ENCODE measurements at places on chromosomes 16 and 17.
A peak's percentile ranks its signal among the peaks of the same experiment; 100 is the strongest.

DNA sequence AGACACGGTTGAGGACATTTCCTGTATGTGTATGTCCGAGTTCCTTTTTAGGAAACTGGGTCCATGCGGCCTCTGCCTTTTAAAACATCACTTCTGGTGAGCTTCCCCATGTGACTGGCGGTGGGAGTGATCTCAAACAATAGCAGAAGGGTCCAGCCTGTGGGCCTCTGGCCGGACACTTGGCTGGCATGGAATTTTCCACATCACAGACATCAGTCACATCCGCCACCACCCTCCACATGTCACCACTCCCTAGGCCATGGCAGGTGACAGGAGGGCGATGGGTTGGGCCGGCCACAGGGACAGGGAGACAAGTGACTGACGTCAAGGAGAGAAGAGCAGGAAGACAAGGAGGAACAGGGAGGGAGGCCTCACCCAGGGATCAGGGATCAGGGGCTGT is 83.7 kb downstream of the DNAH17 start:
- no peak for DNase-seq

DNA sequence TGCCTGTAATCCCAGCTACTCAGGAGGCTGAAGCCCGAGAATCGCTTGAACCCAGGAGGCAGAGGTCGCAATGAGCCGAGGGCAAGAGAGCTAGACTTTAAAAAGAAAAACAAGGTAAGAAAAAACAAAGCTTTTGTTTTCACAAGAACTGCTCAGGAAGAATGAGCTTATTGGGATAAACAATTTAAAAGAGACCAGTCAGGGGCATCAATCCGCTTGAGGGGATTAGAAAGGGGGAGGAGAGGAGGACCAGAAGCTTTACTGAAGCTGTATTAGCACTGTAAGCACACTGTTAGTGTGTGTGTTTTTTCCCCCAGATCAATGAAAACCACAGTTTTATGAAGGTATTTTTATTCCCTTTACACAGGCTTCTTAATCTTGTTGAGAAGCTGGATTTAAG is 8.8 kb downstream of the TMEM170A start:
- no peak for DNase-seq

DNA sequence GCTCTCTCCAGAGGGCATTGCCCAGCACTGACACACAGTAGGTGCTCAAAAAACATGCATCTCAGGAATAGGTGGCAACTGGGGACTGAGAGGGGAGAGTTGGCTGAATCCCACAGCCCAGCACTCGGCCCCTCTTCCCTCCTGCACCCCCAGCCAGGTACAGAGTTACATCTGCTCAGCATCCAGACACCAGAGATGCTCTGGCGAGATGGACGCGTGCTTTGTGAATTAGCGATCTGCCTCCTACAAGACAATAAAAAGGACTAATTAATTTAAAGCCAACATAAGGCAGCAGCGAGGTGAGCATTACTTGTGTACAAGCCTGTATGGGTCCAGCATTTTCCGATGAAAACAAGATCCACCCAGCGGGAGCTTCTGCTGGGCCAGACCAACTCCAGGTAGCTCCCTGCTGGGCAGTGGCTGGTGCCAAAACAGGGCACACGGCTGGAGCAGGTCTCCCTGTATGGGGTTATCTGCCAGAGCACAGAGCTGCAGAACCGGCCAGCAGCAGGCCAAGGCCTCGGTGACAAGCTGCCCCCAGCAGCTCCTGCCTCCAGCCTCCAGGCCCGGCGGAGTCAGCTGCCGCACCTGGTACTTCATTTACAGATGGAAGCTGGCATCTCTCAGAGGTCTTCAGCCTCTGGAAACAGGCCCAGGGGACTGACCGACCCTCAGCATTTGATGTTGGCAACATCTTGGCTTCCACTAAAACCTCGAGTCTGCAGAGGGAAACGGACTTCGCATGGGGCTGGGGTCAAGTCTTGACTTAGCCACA is 219.7 kb upstream of the SDK2 start:
- no peak for DNase-seq

GRCh38 chr16:70381604-70382342 is 35.1 kb downstream of the DDX19A start:
- no peak for DNase-seq

DNA sequence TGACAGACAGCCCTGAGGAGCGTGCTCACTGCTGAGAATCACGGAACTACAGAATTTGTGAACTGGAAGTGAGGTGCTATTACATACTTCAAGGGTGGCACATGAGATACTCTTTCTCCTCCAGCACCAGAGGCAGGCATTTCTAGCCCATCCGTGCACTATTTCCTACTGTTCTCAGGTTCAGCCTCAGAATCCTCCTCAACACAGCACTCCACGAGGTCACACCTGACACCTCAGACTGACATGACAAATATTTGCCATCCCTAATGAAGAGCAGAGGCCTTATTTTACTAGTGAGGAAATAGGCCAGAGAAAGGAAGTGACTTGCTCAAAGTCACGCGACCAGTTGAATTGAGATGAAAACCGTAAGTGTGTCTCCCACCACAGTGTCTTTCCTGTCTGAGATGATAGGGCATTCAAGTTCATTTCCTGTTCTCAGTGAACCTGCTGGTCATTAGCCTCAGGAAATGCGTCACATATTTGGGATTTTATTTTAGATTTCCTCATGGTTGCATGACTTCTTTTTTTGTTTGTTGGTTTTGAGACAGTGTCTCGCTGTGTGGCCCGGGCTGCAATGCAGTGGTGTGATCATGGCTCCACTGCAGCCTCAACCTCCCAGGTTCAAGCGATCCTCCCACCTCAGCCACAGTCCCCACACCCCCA is 23.6 kb downstream of the SEZ6 start:
- no peak for DNase-seq

GRCh38 chr16:6066652-6067051 is 969.1 kb upstream of the EEF2KMT start:
- no peak for DNase-seq

DNA sequence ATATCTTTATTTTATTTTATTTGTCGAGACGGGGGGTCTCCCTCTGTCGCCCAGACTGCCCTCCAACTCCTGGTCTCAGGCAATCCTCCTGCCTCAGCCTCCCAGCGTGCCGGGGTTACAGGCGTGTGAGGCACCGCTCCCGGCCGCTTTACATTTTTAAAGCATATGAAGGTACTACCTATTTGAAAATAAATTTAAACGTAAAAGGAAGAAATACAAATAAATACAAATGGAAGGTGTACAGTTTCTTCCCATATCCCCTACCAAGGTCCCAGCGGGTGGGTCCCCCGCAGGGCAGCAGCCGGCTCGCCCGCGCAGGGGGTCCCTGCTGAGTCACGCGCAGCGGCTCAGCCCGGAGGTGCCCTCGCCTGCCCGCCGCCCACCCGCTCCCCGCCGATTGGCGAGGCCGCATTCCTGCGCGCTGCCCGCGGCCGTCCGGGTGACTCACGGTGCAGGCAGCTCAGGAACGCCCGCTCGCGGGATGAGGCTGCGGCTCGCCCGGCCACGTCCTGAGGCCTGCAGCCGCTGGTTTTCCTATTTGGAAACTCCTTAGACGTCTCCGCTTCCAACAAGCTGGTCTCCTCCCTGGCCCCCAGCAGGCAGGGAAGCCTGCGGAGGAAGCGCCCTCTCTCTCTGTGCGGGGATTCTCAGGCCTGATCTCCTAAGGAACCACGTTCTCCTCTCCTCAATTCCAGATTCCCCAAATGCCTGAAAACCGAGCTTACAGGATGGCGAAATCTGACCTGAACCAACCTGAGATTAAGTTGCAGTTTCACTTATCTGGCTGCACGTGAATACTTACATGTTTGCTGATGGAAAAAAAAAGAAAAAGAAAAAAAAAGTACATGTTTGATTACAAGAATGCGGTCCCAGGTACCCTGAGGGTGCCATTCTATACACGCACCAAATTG is 54.8 kb upstream of the MAP3K14 start:
- peak; percentile 91 for DNase-seq

- DNase-seq, result no peak
Measured at GRCh38 chr16:67764158-67764667, 42.1 kb downstream of the RANBP10 start.

- DNase-seq, result no peak
Measured at GRCh38 chr17:60525328-60525684, 736 bp downstream of the APPBP2 start.

DNA sequence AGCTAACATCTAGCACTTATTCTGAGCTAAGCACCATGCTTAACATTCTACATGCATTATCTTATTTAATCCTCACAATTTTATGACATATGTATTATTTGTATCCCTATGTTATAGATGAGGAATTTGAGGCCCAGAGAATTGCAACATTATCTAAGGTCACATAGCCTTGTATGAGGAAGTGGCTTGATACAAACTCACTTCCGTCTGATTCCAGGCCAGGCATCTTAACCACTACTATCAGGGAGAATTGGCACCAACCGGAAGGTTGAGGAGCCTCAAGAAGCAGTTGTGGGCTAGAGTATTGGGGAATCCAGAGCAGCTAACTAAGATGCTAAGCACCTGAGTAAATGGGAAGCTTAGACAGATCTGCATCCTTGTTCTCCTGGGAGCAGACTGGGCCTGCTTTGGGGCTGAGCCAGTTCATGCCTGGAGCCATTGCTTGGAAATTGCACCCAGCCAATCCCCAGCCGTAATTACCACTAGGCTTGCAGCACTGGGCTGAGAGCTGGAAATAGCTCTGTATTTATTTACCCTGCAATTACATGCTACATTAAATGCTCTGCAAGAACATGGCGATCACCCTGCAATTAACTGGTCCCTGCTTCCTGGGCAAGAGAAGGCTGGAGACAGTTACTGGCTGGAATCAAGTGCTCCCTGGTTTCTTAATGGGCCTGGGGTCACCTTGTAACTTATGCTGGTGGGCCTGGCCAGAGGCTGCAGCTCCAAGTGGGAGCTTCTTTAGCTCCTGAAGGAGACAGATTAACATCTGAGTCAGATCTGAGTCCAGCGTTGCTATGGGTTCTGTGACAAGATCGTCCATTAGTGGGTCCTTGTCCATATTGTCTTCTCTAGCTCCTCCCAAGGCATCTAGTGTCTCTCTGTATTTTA is 273.1 kb upstream of the CCL2 start:
- no peak for DNase-seq

DNA sequence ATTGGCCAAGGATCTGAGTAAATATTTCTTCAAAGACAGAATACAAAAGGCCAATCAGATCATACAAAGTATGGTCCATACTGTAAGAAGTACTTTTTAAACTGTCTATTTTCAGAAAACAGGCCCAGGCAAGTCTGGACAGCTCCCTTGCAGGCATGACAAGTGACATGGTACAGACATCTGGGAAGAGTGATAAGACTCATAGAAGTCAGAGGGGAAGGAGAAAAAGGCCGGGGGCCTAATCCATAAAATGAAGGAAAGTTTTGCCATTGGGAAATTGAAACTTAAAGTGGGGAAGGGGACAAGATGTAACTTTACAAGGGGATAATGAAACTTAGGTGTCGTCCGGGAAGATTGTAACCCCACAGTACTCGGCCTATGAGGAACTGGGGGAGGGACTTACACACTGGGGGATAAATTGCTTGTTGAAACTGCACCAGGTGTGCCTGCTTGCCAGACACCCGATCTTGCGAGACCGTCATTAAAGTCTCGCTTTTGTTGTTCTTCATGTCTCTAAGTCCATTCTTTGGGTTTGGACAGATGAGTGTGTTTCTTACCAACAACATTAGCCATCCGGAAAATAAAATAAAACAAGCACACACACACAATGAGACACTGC is 684.0 kb downstream of the CDH11 start:
- DNase-seq, result no peak

DNA sequence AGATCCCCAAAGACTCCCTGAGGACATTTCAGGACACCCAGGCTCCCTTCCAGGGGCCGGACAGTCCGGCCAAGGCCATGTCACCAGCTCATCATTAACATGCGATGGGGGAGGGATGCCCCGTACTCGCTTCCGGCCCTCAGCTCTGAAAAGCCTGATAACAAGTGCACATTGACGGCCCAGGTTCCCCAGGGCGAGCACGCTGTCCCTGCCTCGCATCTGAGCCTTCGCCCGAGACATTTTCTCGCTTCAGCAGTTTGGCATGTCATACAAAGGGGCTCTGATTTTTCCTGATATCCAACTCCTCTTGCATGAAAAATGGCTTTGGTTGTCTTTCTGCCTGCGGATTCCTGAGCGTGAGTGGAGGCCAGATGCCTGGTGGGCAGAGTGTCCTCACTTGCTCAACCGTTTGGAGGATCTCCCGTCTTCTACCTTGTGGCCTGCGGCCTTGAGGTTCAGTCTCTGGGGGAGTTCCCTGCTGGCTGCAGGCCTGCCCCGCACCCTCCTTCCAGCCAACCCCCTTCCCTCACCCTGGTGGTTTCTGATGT is 14.1 kb downstream of the CACNG4 start:
- no peak for DNase-seq

DNA sequence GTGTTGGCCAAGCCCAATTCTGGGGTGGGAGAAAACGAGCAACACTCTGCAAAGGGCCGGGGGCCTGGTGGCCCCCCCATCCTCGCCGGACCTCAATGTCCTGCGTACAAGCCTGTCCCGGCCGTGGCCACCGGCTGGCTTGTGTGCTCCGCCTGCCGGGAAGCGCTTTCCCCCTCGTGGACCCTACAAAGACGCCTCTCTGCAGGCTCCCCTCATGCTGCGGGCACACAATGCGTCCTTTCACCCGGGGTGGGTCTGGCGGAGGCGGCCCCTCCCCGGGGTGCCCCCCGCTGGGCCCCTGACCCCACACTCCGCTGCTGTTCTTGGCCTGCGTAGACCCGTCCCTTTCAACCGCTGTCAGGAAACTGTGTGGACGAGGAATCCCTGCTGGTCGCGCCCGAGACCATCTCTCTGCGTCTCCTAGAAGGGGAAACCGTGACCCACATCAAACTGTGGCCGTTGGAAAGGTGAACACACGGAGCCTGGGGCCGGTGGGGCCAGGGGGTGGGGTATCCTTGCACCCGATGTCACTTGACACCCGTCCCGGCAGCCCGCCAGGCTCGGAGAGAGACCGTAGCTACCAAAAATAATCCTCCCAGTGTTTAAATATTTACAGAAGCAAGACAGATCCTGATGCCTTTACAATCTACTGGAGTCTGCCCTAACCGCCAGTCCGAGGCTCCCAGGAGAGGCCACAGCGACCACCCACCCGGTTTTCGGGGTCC is 43.6 kb downstream of the TBC1D16 start:
- peak; percentile 77 for DNase-seq

- no peak for DNase-seq
Measured at GRCh38 chr16:70534971-70535370, 11.4 kb downstream of the SF3B3 start.

- no peak for DNase-seq
Measured at GRCh38 chr17:49741692-49742076, 22.2 kb downstream of the FAM117A start.

GRCh38 chr16:67733734-67734470 is 14.8 kb upstream of the GFOD2 start:
- DNase-seq, result no peak

DNA sequence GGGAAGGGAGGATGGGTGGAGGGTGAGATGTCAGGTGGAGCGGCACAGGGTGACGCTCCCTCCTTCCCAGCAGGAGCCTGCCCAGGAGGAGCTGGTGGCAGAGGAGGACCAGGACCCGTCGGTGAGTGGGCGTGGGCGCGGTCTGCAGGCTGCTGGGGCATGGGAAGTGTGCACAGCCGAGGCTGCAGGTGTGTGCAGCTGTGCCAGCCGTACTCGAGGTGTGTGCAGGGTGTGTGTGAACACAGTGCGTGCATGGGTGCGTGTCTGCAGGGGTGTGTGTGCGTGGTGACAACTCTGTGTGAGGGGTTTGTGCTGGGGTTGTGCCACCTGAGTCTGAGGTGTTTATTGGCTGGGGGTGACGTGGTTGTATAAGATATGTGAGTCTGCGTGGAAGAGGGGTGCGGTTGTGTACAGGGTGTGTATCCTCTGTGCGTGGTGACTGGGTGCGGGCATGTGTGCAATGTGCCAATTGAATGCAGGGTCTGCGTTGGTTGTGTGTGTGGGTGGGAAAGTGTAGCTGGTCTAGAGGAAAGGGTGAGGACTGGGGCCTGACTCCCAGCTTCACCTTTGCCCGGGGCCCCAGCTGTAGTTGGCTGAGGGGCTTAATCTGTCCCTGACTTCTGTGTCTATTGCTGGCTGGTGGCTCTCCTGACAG is 670 bp downstream of the TNFSF12 start:
- DNase-seq, result no peak
